ENCODE measurements at places on chromosomes 16 and 17. TPM values are rescaled to one million over a fixed set of nuclear protein-coding genes. Genes with fewer than 3 reads are reported as not detected.
A peak's percentile ranks its signal among the peaks of the same experiment; 100 is the strongest.

DNA sequence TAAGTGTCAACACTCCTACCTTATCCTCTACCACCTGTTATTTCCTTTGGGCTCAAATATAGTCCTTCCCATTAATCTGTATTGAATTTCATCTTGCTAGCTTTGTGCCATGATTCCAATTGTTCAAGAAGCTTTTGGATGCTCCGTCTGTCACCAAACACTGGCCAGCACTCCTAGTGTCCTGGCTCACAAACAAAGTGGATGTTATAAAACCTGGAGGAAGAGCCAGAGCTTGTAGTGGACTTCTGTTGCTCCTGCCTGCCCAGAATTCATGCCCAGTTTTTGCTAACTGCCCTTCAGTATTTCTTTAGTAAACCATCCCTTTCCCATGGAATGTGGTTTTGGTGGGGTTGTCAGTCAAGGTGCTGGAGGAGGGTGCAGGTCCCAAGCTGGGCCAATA lies 77.2 kb upstream of the HS3ST2 start:
- no peak for DNase-seq

Gene KRTAP2-1
- total RNA-seq = not detected

GRCh38 chr16:54846766-54847165 lies 83.9 kb upstream of the IRX5 start:
- no peak for DNase-seq

- no peak for DNase-seq
These were observed 19.6 kb upstream of the HOXB9 start for GRCh38 chr17:48645639-48646182.

- no peak for DNase-seq
These were observed 9.2 kb downstream of the CDIP1 start for GRCh38 chr16:4529085-4530060.

DNA sequence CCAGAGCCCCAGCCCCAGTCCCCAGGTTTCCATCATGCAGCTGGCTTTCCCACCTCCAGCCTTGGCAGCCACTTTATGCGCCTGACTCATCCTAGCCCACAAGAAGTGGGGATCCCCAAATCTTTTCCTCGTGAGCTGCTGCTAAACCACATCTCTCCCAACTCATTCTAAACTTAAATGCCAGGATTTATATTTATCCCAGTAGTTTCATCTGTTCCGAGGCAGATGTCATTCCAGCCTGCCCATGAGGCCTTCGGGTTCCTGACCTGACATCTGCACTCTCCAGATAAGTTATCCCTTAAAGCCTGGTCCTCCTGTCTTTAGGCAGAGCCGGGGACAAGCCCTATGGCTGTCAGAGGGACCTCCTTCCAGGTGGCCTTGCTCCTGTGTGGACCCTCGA lies 16.6 kb downstream of the PLXDC1 start:
- DNase-seq = no peak

- no peak for DNase-seq
These were observed 43.9 kb downstream of the TSC2 start for GRCh38 chr16:2091547-2092255.

DNA sequence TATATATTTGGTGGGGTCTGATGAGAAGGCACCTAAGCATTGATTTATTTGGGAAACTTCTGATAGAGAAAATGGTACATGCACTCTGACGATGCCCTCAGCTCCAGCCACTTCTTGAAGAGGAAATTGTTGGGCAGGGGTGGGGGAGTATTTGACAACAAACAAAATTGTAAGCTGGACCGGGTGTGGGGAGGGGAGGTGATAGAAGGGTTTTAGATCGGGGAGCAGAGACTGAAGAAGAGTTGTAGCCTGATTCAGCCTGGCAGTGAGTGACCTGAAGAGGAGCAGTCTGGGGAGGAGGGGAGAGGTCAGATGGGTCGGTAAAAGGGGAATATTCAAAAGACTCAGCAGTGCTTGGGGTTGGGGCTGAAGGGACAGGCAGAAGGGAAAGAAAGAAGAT lies 2284.7 kb downstream of the TP53TG3F start:
- no peak for DNase-seq

DNA sequence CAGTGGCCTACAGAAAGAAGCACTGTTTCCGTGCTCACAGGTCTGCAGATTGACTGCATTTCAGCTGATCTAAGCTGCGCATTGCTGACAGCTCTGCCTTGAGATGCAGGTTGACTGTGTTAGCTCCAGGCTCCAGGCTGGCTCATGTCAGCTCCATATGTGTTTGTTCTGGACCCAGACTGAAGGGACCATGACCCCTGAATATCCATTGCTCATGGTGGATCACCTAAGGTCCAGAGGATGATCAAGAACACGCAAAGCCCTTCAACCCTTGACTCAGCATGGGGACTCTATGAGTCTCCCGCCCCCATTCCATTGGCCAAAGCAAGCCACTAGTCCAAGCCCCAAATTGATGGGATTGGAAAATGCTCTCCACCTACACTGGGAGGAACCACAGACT lies 239.3 kb upstream of the C16orf82 start:
- DNase-seq = no peak

GRCh38 chr16:4882633-4883285 lies 35.5 kb downstream of the UBN1 start:
- DNase-seq = no peak

- DNase-seq = peak; percentile 37
These were observed 190.0 kb downstream of the RAB11FIP4 start for GRCh38 chr17:31581491-31581890.

DNA sequence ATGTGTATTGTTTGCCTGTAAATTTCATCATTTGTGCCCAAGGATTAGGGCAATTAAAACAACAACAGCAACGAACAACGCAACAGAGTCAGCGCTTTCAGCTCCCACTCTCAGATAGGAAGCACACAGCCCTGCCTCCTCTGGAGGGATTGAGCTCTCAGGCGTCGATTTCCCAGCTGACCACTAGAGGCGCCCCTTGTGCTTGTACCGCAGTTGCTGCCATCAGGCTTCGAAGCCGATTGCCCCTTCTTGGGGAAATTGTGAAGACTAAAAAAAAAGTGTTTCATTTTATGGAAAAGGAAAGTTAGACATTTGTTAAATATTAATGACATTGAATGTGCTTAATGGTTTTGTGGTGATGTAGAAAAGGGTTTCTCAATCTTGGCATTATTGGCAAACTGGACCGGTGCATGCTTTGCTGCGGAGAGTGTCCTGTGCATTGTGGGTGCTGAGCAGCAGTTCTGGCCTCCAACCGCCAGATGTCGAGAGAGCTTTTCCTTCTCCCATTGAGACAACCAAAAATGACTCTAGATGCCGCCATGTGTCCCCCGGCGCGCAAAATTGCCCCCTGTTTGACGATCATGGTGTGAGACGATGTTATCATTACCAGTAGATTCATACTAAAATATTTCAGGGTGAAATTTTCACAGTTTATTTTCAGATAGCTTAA lies 650.4 kb upstream of the RBFOX1 start:
- DNase-seq = no peak

Gene CLEC10A
- total RNA-seq = 2.9 TPM

- no peak for DNase-seq
These were observed 12.7 kb downstream of the KLHL36 start for GRCh38 chr16:84660973-84661372.

Gene P2RX5
- total RNA-seq = 18.3 TPM

Gene CAPNS2
- total RNA-seq = not detected

Data from left ventricle myocardium inferior (tissue), 1 donor.